ENCODE measurements at places on chromosomes 11 and 22.

DNA sequence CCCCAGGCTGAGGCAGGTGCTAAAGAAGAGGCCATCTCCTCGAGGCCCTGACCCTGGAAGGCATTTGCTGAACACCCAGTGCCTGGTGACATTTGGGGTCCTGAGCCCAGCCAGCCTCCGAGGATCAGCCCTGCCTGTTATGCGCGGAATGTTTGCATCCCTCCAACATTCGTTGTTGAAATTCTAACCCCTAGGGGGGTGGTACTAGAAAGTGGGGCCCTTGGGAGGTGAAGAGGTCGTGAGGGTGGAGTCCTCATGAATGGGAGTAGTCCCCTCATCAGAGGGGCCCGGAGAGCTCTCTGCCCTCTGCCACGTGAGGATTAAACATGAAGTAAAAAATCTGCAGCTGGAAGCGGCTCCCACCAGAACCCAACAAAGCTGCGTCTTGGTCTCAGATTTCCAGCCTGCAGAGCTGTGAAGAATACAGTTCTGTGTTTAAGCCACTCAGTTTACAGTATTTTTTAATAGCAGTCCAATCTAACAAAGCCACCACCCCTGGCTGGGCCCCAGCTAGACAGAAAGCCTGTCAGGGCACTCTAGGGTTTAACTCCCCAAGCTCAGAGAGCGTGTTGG, 35.3 kb upstream of the SEPTIN5 start:
- no peak for DNase-seq

DNA sequence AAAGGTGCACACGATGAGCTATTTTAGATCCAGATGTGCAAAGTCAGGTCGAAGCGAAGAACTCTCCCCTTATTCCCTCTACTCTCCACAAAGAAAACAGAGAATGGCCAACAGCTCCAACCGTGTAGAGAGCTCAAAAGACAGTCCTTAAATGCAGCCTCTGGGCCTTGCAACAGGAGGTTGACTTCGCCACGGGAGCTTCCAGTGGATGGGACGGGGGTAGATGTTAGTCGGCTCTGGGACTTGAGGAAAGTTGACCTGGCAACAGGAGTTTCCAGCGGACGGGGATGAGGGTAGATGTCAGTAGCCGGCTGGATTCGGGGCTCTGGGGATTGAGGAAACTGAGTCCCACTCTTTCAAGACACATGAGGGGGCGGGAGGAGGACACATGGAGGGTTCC, 450.4 kb downstream of the BRD1 start:
- no peak for DNase-seq

DNA sequence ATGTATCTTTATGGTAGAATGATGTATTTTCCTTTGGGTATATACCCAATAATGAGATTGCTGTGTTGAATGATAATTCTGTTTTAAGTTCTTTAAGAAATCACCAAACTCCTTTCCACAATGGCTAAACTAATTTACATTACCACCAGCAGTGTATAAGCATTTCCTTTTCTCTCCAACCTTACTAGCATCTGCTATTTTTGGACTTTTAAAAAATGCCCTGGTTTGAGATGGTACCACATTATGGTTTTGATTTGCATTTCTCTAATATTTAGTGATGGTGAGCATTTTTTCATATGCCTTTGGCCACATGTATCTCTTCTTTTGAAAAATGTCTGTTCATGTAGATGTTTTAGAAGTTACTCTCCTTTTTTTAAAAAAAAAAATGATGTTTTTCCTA, 142.0 kb downstream of the METTL15 start:
- DNase-seq: no peak

GRCh38 chr11:71179877-71180605, 72.3 kb downstream of the SHANK2 start:
- DNase-seq: no peak

DNA sequence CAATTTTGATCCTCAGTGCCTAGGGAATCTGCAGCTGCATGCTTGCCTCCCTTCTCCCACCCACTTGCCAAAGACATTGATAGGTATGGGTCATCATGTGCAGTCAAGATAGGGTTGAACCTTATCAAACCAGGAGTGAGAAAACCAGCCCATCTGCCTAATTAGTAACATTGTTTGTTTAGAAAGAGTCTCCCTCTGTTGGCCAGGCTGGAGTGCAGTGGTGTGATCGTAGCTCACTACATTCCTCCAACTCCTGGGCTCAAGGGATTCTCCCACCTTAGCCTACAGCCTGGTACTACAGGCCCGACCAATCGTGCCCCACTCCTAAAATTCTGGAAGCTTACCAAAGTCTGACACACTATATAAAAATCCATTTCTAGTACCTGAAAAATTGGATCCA, 4.6 kb downstream of the C11orf71 start:
- no peak for DNase-seq

All from NCI-H748 treated with DMSO at 0.1 percent for 48 hours (cell line).